ENCODE measurements at places on chromosomes 16 and 17.
A peak's percentile ranks its signal among the peaks of the same experiment; 100 is the strongest.

GRCh38 chr17:33434841-33435240 is 141.7 kb upstream of the ASIC2 start:
- DNase-seq = no peak

GRCh38 chr16:12410837-12411490 is 392.7 kb downstream of the CPPED1 start:
- no peak for DNase-seq

- DNase-seq = no peak
Measured at GRCh38 chr17:27423651-27424050, 32.6 kb upstream of the KSR1 start.

GRCh38 chr16:4660454-4661007 is 32.8 kb upstream of the NUDT16L1 start:
- DNase-seq = no peak

- DNase-seq = peak; percentile 51
Measured at GRCh38 chr16:70267516-70267915, 15.8 kb upstream of the EXOSC6 start.

GRCh38 chr17:20995873-20996723 is 46.7 kb downstream of the USP22 start:
- DNase-seq = no peak

- no peak for DNase-seq
Measured at GRCh38 chr17:66347661-66348514, 45.5 kb downstream of the PRKCA start.

GRCh38 chr17:66549311-66549704 is 246.9 kb downstream of the PRKCA start:
- no peak for DNase-seq

DNA sequence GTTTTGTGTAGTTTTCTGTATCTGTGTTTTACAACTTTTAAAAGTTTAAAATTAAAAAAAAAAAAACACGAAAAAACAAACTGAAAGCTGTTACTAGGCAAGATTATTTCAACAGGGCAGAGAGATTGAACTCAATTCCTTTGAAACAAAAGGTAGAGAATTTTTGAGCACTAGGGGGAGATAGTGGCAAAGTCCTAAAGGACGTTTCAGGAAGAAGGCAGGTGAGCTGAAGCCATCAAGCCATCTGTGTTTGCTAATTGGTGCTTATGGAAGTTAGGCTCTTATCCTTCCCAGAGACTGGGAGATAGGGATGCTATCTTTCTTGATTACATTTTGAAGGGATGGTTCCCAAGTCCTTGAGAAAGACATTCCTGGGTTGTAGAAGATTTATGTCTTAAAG is 70.6 kb upstream of the CLEC3A start:
- DNase-seq = peak; percentile 19

GRCh38 chr17:74325743-74326379 is at the start of gene KIF19:
Gene KIF19 (plus strand): TSS chr17:74326226. CDS start chr17:74326350, 124 bp downstream.
- peak; percentile 55 for DNase-seq

DNA sequence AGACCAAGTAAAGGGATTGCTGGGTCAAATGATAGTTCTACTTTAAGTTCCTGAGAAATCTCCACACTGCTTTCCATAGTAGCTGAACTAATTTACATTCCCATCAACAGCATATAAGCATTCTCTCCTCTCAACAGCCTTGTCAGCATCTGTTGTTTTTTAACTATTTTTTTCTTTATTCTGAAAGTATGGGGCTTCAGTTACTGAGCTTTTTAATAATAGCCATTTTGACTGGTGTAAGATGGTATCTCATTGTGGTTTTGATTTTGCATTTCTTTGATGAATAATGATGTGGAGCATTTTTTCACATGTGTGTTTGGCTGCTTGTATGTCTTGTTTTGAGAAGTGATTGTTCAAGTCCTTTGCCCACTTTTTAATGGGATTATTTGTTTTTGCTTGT is 2.5 kb downstream of the KRTAP2-2 start:
- DNase-seq = no peak

- DNase-seq = no peak
Measured at GRCh38 chr17:81424151-81425017, 29.1 kb downstream of the BAHCC1 start.

- no peak for DNase-seq
Measured at GRCh38 chr16:88865310-88865709, 1.1 kb downstream of the PABPN1L start.

DNA sequence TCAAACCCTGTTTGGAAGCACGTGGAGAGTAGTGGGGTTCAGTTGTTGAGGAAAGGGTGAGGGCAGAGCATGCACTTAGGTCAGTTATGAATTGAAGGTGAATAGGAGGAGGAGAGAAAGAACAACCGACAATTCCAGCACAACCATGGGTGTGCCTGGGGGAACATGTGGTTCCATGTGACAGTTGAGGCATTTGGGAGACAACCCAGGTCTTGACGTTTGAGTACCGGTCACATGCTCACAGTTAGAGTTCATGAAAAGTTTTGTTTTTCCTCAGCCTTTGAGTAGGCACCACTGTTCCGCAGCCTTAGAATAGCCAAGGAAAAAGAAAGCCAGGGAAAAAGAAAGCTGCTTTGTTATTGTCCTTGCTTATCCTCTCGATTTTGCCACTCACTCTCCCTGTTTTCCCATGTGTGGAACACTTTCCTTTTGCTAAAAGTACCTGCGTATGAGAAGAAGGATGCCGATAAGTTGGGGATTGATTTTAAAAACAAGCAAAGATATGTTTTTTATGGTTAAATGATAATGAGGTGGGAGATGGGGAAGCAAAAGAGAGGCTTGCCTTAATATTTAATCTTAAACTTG is 25.6 kb upstream of the ABCC11 start:
- no peak for DNase-seq

- DNase-seq = no peak
Measured at GRCh38 chr16:27745348-27745747, 195.4 kb downstream of the KATNIP start.

- peak; percentile 88 for DNase-seq
Measured at GRCh38 chr16:14070877-14071575, at the start of gene MRTFB. Gene MRTFB (plus strand): TSS chr16:14071319. CDS start chr16:14140607, 69,288 bp downstream.

DNA sequence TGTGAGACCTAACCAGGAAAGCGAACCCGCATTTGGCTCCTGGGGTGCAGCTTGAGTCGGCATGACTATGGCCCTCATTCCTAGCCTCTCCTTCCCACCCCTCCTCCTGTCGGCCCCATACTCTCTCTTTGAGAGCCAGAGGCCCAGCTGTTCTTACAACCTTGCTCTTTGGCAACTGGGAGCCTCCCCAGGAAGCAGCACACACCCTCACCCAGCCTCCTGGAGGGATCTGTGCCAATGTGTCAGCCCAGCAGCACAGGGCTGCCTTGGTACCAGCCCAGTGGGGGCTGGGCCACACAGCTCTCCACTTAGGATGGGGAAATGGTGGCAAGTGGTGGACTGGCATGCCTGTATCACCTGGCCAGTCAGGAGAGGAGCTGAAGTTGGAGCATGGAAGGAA is 70.3 kb upstream of the LGALS9 start:
- DNase-seq = no peak

DNA sequence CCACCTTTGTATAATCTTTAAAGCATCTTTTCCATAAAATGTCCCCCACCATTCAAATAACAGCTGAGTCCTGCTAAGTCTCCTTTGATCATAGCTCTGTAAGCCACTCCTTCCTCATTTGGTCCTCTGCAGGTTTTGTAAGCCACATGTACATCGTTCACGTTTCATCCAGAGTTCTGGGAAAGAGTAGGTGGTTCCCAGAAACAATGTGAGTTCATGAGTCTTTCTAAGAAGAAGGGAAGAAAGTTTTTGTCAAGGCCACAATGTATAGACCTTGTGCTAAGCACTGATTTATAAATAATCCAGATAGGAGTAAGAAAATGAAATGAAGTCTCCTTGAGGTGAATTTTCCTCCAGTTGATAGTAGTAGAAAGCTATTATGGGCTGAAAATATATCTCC is 8.7 kb upstream of the ANKS4B start:
- no peak for DNase-seq

- DNase-seq = no peak
Measured at GRCh38 chr17:74274060-74274708, at the start of gene DNAI2. Gene DNAI2 (plus strand): TSS chr17:74274234. CDS start chr17:74281818, 7,584 bp downstream.

GRCh38 chr16:71846431-71846830 is 655 bp downstream of the ATXN1L start:
- no peak for DNase-seq

DNA sequence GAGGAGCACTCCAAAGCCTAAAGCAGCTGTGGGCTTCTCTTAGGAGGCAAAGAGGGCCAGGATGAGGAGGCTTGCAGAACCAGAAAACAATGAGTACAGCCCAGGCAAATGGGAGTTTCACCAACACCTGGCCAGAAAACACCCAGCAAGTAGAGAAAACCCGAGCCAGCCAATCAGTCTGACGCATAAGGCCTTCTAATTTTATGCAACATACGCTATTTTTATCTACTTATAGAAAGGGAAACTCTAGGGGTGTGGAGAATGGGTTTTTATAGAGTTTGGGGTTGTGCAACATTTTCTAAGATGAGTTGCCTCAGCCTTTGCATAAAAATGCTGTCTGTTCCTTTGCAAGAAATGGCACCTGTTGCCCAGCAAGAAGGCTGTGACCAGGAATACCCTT is 529.0 kb upstream of the CDH5 start:
- no peak for DNase-seq

GRCh38 chr16:29643596-29643995 is 19.5 kb upstream of the SPN start:
- no peak for DNase-seq

DNA sequence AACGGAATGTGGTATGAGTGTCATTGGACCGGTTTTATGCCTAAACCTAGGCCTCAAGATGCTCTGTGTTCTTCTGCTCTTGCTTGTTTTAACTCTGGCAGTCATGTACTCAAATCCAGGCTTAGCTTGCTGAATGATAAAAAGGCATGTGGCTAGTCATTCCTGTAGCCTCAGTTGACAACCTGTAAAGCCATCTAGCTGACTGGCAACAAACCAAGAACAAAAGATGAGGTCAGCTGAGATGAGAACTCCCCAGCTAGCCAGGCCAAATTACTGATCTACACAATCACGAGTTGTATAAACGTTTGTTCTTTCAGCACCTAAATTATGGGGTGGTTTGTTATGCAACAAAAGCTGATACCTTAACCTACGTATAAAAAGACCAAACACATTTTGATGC is 1406.0 kb upstream of the CDH8 start:
- DNase-seq = no peak

DNA sequence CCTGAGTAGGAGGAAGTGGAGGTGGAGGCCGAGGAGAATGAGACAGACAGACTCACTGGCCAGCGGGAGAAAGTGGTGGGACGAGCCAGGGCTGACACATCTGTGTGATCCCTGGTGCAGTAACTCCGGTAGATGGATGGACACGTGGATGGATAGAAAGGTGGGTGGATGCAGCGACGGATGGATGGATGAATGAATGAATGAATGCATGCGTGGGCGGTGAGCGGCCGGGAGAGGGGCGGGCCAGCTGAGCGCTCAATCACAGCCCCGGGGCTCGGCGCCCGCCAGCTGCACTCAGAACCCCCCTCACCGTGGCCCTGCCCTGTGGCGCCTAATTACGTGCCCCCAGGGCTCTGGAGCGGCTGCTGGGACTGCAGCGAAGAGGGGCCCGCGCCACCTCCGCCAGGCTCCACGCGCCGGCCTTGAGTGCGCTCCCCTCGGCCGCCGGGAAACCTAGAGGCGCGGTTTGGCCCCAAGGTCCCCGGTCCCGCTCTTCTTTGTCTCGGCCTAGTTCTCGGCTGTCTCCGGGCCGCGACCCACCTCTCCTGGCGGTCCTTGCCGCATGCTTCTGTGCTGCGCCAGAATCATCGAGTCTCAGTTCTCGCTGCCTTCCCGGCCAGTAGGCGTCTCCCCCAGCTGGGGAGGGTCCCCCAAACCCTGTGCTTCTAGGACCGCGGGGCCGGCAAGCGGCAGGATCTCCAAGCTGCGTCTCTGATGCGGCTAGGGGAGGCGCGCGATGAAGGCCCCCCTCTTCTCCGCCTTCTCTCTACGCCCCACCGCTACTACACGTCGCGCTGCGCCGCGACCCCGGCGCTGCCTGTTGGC is 41.0 kb downstream of the RAI1 start:
- DNase-seq = no peak

DNA sequence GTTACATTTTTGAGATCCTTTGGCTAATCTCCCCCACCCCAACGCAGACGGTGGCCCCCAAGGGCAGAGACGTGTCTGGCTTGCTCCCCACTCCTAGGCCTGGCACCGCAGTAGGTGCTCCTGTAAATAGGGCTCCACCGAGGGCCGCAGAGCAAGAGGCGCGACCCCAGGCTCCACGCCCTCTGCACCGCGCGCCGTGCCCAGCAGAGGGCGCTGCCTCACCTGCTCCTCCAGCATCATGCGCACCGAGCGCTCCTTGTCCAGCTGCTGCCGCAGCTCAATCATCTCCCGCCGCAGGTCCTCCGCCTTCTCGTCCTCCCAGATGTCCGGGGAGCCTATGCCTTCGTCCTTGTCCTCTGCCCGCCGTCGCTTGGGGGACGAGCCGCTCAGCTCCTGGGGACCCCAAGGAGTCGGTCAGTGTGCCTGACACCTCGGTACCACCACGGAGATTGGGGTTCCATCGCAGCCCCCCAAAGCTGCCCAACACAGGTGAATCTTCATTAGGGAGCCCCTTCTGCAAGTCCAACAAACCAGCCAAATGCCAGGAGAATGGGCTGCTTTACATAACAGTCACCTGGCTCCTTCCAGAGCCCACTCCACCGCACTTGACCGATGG is 11.2 kb downstream of the TFAP4 start:
- DNase-seq = peak; percentile 30

- no peak for DNase-seq
Measured at GRCh38 chr17:27800522-27800921, at the start of gene NOS2. Gene NOS2 (minus strand): TSS chr17:27800529. CDS start chr17:27798809, 1,720 bp downstream.

DNA sequence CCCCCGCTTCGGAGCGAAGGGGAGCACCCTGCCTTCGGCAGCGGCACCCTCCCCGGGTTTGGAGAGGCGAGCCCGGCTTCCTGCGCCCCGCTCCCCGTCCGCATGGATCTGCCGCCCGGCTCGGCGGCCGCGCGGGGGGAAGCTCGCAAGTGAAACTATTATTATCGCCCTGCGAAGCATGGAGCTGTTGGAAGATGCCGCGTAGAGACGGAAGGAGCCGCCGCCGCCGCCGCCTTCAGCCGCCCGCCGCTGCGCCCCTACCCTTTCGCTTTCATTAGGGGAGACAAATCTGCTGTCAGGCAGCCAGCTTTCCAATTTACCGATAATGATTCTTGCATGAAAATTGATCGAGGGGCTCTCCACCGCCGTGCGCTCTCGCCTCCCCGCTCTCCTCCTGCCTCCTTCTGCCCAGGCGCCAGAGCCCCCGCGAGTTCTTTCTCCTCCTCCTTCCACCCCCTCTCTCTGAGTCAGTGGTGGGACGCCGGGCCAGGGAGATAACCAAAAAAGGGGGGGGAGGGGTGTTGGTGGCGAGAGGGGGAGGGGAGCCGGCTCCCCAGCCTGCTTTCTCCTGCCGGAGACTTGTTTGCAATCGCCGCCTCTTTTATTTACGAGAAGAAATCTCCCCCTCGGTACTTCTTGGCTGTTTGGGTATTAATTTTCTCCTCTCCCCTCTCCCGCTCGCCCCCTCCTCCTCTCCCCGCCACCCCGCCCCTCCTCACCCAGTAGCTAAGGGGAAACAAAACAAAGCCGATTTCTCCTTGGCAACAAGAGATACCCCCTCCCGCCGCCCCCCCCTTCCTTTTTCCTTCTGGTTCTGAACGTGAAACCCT is 58.0 kb upstream of the GSE1 start:
- DNase-seq = peak; percentile 58
